ENCODE measurements at places on chromosomes 4 and X.

- no peak for DNase-seq
Measured at GRCh38 chr4:53598901-53599300, 7.6 kb upstream of the LNX1 start.

- no peak for DNase-seq
Measured at GRCh38 chrX:150871341-150871811, 27.1 kb downstream of the CD99L2 start.

- no peak for DNase-seq
Measured at GRCh38 chr4:142550965-142551364, 295.1 kb downstream of the INPP4B start.

DNA sequence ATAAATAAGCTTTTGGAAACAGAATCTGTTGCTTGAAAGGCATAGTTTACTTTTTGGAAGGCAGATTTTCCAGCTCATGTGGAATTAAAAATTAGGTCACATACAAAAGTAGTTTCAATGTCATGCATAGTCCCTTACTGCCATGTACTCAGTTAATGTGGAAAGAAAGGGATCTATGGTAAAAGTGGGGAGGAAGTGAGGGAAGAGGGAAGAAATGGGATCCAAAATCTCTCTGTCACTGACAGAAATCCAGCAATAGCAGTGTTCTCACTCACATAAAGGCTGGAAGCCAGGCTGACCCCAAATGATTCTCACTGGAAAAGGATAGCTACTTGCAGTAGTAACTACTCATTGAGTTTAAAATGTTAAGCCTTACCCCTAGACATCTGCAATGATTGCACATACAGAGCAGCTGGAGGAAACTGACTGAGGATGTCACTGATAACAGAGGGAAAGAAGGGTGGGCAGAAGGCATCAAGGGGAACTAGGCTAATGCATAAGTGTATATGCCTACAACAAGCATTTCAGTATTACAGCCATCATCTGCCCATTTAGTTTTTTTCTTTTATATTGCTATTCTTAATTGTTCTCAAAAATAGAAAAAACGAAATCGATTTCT, 445.6 kb downstream of the FAT4 start:
- DNase-seq, result no peak

DNA sequence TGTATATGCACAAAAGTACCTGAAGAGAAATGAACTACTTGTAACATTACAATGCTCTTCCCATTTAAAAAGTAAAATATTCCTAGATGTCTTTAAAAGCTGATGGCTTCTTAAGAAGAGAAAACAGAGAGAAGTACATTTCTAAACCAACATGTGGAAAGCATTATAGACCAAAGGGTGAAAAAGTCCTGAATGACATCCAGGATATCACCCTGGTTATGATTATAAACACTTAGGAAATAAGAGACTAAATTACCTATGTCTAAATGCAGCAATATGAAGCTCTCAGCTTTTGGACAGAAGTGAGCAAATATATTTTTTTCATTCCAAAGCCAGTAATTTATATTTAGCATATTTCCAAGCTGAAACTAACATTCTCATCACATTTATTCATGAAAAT, 21.7 kb upstream of the EGFL6 start:
- no peak for DNase-seq

GRCh38 chr4:167606551-167606950, 372.3 kb upstream of the SPOCK3 start:
- no peak for DNase-seq

DNA sequence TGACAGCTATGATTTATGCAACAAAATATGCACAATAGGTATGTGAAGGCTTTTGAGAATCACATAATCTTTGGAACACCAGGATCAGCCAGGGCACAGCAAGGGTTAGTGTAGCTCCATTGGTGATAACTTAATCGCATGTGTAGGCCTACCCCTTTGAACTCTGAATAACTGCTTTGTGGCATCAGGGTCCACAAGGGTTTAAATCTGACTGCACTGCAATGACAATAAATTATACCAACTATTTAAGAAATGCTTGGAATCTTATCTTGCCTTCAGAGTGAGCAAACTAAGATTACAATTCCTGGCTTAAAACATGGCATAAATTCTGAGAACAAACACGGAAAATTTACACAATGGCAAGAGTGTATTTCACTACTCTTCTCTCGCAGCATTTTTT, 245.8 kb downstream of the FBXO8 start:
- no peak for DNase-seq

DNA sequence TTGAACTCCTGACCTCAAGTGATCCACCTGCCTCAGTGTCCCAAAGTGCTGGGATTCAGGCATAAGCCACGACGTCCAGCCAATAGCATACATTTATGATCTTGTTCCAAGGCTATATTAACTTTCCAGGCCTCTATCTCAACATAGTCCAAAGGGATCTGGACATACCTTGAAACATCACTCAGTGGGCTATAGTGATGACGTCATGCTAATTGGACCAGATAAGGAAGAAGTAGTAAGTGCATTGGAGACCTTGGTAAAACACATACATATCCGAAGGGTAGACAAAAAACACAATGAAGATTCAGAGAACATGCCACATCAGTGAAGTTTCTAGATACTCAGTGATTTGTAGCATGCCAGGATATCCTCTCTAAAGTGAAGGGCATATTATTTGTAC, 37.4 kb upstream of the USP26 start:
- no peak for DNase-seq

DNA sequence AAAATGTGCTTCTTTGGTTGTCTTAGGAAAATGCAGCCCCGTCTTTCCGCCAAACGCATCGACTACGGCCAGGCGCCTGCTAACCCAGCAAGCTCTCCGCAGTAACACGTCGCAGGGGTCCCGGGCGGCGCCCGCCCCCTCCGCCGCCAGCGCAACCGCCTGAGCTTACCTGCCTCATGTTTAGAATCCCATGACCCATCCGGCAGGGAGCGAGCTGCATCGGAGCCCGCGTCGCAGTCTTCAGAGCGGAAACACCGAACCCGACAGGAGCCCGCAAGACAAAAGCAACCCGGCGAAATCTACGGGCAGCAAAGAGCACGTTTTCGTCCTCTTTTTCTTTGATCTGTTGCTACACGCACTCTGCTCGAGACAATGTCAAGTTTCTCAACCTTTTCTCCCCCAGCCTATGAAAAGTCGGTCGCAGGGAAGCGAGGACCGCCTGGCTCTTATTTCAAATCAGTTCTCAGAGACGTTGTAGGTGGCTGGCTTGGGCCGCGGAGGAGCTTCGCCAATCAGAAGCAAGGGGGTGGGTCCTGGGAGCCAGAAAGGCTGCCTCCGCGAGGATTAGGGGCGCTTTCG, at the start of gene MID1:
Gene MID1, minus strand, starts transcription at position 465 of the 579 bp plus-strand sequence. CDS start 53,038 bp downstream, outside the sequence.
- DNase-seq, result no peak

GRCh38 chr4:150744570-150744969, 162.6 kb downstream of the MAB21L2 start:
- DNase-seq, result no peak

- no peak for DNase-seq
Measured at GRCh38 chr4:100504086-100504874, 13.5 kb downstream of the EMCN start.

DNA sequence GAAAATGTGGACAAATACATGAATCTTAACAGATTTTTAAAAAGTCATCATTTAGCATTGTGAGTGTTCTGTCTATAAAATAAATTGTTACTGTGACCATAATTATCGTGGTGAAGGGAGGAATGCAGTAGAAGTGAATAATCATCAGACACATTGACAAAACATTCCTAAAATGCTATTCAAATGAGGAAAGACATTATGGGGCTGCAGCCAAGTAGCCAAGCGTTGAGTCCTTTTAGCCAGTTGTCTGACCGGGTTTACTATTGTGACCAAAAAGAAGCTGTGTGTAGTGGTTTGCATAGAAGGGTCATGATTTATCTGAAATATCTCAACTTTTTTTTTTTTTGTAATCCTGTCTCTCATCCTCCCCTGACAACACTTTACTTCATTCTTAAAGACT, 19.5 kb downstream of the WWC2 start:
- DNase-seq, result no peak

- no peak for DNase-seq
Measured at GRCh38 chr4:14169460-14169859, 541.9 kb upstream of the BOD1L1 start.

GRCh38 chrX:23795221-23795620, 12.2 kb downstream of the SAT1 start:
- no peak for DNase-seq

GRCh38 chr4:25953740-25954139, 39.7 kb downstream of the SMIM20 start:
- no peak for DNase-seq

- DNase-seq, result no peak
Measured at GRCh38 chr4:159420162-159421057, 317.5 kb downstream of the RAPGEF2 start.

GRCh38 chr4:168907119-168907698, 102.8 kb downstream of the CBR4 start:
- no peak for DNase-seq

GRCh38 chr4:185257694-185258093, 48.3 kb downstream of the SNX25 start:
- DNase-seq, result no peak

DNA sequence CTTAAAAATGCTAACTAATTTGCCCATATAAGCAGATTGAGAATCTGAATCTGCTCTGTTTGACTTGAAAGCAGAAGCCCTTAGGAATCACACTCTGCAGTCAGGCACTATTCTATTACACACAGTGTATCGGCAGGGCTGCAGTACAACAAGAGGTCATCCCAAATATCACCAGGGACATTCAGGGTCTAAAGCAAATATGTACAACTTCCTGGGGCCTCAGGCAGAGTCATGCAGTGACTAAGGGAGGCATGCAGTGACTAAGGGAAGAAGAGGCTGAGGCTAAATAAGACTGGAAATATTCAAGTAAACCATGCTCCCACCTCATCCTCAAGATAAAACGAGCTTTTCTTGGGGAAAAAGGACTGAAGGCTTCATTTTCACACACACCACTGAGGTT, 20.9 kb downstream of the MAPK10 start:
- DNase-seq, result no peak

- DNase-seq, result peak; percentile 1
Measured at GRCh38 chrX:111869639-111870034, 6.3 kb upstream of the TRPC5OS start.

GRCh38 chr4:78032446-78032845, 24.7 kb upstream of the FRAS1 start:
- DNase-seq, result no peak

DNA sequence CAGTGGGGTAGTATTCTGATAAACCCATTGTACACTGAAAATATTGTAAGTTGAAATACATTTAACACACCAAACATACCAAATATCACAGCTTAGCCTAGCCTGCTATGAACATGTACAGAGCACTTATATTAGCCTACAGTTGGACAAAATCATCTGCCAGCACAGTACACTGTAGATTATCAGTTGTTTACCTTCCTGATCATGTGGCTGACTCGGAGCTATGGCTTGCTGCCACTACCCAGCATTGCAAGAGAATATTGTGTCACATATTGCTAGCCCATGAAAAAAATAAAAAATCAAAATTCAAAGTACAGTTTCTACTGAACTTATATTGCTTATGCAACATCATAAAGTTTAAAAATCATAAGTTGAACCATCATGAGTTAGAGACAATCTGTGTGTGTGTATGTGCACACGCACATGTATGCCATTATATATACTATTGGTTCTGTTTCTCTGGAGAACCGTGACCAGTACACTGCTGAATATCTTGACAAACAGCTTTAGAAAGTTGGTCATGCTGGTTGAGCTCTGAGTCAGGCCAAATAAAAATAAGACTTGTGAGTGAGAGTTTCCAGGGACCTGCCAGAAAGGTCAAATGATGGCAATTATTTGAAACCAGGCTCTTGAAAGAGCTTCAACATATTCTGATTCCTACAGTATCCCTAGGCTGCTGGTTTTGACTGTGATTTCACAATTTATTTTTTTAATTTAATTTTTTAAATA, 238.5 kb downstream of the PRR32 start:
- no peak for DNase-seq

GRCh38 chr4:98181809-98182208, 38.5 kb upstream of the STPG2 start:
- no peak for DNase-seq

DNA sequence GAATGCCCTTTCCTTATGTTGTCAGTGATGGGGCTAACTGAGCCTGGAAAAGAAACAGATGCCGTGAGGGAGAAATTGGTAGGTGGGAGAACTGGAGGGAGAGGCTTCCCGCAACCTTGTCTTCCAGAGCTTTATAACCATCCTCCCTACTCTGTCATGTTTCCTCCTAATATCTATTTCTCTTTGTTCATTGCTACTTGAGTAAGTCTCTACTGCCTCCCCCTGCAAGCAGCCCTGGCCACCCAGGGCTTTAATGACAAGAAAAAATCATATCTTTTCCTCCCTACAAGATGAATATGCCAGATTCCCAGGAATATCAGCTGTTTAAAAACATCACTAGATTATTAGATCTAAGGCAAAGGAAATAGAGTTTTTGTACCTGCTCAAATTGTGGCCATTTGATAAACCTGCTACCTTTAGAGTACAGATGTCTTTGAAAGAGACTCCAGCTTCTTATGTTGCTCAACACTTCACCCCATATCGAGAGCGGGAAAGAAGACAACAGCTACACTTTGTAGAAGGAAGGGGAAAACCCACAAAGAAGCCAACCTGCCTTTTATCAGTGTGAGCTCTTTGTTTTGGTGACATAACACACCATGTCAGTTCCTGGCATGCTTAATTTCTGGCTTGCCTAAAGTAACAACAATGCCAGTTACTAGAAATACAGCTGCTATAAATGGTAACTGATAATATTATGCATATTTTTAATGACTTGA, 186.6 kb upstream of the LEF1 start:
- DNase-seq, result peak; percentile 72

DNA sequence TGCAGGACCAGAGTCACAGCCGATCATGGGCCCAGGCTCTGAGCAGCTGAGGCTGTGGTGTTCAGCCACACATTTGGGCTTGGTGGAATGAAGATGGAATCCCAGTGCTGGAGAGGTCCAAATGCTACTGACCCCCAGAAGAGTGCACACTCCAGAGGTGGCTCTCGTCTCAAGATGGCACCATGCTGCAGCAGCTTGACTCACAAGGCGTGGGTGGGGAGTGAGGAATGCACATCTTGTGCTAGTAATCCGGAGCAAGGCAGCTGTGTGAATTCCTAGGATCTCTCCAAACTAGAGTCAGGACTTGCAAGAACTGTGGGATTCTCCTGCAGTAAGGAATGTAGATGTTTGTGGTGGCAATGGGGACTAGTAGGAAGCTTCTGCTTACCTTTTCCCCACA, 28.7 kb downstream of the RAB28 start:
- no peak for DNase-seq

- DNase-seq, result no peak
Measured at GRCh38 chr4:126748736-126749135, 884.0 kb upstream of the INTU start.

- DNase-seq, result no peak
Measured at GRCh38 chr4:107379054-107379869, 340.8 kb downstream of the PAPSS1 start.

DNA sequence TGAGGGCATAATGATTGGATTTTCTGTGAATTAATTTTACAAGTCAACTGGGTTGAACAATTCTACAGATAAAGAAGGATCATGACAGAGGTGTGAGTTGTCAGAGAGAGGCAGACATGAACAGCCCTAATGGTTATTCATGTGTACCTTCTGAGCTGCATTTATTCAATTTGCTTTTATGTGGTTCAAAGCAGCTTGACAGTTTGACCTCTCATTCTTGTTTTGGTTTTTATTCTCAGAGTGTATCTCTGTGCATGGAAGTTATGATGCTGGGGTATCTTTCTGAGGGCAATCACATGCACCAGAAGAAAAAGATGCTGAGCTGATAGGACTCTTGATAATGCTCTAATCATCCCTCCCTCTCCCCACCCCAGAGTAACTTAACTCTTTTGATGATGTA, 169.3 kb upstream of the NPY2R start:
- no peak for DNase-seq

Measured in central memory CD4-positive, alpha-beta T cell (primary cell).